ENCODE measurements at places on chromosomes 2 and 18.

GRCh38 chr18:14970027-14970426 is 222.1 kb downstream of the ANKRD30B start:
- no peak for DNase-seq

- no peak for DNase-seq
Measured at GRCh38 chr18:29586210-29586609, 1409.3 kb upstream of the CDH2 start.

DNA sequence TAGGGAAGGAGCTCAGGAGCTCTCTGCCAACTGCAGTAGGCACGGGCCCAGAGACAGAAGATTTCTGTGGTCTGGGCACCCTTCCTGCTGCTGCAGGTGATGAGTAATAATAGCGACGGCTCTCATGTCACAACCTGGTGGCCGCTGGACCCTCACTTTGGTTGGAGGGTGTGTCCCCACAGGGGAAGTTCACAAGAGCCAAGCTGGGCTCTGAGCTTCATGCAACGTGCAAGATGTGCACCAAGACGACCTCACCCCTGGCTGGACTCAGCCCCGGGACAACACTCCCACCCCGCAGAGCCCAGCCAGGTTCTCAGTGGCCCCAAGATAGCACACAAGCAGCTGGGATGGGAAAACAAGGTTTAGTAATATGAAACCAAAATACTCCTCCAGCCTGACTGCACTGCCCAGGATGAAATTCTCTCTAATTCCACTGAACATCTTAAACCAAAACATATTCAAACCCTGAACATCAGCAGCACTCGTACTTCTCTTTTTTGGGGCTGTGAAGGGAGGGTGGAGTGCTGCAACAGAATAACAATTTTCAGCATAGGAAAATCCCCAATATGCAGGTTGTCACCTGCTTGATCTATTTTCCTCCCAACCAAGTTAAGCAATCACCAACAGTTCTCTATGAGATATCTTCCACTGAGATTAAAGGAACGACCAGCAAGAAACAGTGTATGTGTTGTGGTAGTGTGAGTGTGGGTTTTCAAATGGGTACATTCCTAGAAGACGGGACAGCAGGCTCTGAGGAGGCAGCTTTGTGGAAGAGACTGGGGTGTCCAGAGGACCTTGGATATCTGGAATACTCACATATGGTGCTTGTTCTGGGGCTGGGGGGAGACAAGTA is 26.5 kb downstream of the BCL2 start:
- DNase-seq: no peak

DNA sequence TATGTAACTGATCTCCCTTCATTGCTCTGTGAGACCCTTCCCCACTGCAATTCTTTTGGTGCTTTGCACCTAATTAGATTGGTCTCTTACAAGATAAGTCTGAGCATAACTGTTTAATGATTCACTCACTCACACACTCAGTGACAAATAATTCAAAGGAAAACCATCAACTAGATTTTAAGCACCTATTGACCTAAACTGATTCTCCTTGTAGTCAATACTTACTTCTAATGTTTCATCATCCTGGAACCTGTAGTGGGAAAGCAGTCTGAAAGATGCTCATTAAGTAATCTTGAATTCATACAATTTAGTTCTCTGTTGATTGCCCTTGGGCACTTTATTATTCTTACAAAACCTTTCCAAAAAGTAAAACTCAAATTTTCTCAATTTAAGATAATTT is 74.3 kb upstream of the COL5A2 start:
- no peak for DNase-seq

DNA sequence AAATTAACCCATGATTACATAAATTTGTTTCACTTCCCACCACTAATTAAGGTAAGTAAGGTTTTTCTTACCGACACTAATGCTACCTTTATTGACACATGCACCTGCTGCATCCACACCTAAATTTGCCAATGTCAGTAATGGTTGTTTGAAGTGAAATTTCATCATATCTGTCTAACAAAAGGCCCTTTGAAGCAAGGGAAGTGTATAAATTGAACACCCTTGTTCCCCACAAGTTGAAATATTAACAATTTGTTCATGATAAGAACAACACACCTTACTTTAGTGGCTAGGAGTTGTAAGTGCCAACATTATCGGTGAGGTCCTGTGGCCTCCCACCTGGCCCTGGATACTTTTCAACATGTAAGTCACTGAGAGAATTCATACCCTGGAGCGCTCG is 116.3 kb upstream of the CDCA7 start:
- no peak for DNase-seq

GRCh38 chr2:186456941-186457340 is 29.1 kb upstream of the ZC3H15 start:
- no peak for DNase-seq

GRCh38 chr2:204900910-204901309 is 355.6 kb downstream of the PARD3B start:
- no peak for DNase-seq

- DNase-seq: no peak
Measured at GRCh38 chr2:37005118-37005868, 39.0 kb upstream of the STRN start.

- no peak for DNase-seq
Measured at GRCh38 chr2:43387092-43388062, 161.0 kb upstream of the ZFP36L2 start.

GRCh38 chr2:127591221-127591923 is 54.6 kb upstream of the GPR17 start:
- peak; percentile 38 for DNase-seq

- DNase-seq: no peak
Measured at GRCh38 chr2:51085420-51086068, 53.6 kb upstream of the NRXN1 start.

- no peak for DNase-seq
Measured at GRCh38 chr2:111535404-111535803, 348.6 kb downstream of the ANAPC1 start.

DNA sequence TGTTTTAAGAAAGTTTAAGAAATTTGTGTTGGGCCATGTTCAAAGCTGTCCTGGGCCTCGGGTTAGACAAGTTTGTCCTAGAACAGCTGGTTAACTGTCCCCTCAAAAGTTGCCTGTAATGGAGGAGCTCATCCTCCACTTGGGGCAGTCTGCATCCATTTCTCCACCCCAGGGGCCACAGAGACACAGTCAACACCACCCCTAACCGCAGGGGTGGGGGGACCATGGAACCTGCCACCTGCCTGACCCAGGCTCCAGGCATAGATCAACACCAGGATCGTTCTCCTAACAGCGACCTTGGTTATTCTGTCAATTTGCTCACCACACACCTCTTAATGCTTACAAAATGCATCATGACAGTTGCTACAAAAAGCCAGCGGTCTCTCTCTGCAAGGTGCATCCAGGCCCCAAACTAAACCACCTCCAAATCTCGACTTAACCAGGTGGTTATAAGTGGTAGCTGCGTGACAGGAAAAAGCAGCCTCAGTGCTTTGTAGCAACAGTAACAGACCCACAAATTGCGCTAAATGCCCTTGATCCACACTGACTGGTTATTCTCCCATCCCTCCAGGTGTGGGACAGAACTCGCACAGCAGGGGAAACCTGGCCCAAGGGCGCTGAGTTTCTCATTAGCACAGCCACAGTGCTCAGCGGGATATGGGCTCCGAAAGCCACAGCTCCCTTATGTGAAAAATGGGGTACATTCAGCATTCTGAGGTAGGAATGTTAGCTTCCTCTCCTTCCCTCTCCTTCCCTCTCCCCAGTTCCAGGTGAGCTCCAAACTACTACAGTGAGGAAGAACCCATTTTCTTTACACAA is 48.0 kb downstream of the HDLBP start:
- DNase-seq: no peak

DNA sequence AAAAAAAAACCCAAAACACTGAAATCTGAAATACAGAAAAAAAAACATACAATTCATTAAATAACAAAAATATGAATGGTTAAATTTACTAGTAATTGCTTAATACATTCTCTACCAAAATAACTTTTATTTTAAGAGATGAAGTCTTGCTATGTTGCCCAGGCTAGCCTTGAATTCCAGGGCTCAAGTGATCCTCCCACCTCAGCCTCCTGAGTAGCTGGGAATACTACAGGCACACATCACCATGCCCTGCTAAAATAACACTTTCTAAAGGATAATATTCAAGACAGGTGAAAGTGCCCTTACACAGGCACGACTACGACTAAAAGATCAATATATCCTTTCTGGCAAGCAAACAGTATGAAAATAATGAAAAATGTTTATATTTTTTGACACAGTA is 9.5 kb downstream of the USP34 start:
- no peak for DNase-seq

DNA sequence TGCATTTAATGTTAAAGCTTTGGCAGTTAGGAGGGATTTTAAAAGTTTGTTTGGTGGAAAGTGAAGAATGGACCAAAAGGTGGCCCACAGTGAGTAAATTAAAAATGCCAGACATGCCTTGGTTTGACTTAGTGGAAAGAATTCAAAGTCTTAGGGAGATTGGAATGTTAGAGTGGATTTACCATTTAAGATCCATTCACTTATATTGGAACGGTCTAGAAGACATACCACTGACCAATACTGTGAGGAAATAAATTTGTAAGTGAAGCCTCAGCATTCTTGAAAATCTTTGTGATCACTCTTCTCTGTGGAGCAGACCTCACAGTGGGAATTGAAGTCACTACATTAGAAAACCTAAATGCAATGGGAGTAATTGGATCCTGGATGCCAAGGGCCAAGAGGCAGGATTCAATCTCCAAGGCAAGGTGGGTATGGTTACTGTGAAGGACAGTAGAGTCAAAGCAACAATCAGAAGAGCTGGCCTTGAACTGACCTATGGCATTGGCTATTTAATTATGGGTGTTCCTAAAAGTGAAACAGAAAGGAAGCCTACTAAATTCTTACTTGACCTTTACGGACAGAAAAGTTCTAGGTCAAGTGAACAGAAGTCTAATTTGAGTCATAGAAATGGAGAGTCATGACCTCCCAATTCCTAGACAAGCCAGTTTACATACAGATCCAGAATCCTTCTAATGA is 40.2 kb upstream of the VRK2 start:
- DNase-seq: no peak

- DNase-seq: no peak
Measured at GRCh38 chr2:216344206-216344949, 27.9 kb downstream of the MARCHF4 start.

- no peak for DNase-seq
Measured at GRCh38 chr18:35610089-35610488, 28.5 kb downstream of the GALNT1 start.

GRCh38 chr18:33444709-33445108 is 4.2 kb upstream of the CCDC178 start:
- no peak for DNase-seq

- DNase-seq: no peak
Measured at GRCh38 chr2:114550895-114551793, 108.7 kb downstream of the DPP10 start.

DNA sequence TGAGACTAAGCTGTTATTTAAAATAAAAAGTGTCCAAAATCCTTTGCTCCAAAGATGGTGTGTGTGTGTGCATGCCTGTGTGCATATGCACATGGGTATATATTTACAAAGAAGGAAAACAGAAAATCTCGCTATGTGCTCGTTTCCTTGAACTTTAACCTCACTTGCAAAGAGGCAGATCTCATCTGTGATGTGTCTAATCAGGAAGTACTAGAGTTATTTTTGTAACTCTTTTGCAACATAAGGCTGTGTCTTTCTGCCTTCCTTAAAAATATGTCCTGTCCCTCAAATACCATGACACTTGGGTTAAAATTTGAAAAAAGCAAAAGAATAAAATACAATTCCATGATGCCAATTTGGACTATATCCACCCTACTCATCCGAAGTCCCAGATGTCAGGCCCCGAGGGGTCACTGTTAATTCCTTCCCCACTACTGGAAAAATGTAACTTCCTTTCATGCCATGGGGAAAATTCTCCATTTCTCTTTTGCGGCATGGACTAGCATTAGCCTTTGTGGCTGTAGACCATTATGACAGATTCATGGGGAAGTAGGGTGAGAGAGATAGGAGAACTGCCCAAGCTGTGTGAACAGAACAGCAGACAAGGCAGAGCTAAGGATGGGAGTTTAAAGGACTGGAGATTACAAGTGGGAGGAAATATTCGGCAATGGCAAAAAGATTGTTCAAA is 191.3 kb downstream of the MYO1B start:
- no peak for DNase-seq

GRCh38 chr2:159243529-159243928 is 43.0 kb downstream of the WDSUB1 start:
- DNase-seq: no peak

- no peak for DNase-seq
Measured at GRCh38 chr2:13758412-13758811, 874.1 kb upstream of the LRATD1 start.

GRCh38 chr2:163681745-163682144 is 54.1 kb downstream of the FIGN start:
- DNase-seq: no peak

DNA sequence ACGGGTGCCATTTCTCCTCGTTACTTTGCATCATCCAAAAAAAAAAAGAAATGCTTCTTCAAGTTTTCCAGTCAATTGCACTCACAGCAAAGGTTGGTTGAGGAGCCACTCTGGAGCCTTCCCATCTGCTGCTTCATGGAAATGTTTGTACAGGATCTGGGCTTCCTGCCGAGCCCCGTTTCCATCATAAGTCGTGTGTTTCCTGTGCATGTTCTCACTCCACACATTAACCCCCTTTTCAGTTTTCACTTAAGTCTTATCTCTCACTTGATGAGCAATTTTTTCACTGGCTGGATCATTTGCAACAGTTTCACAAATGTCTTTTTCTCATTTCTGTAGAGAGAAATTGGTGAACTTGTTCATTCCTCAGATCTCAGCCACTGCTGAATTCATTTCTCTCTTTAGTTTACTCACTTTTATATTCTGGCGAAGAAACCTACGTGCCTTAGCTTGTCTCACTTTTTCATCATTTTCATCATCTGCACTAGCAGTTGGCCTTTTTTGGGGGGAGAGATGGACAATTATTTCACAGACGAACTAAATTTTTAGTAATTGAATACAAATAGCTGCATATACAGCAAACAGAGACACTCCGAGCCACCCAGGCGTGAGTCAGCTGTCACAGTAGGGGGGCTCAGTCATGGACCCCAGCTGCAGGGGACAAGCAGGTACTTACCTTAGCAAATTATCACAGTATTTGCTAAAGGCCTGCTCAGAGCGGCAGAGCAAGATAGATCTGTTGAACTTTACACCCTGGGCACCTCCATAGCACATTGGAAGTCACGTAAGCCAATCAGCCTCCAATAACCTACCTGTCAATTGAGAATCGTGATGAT is 750.8 kb upstream of the ID2 start:
- no peak for DNase-seq

DNA sequence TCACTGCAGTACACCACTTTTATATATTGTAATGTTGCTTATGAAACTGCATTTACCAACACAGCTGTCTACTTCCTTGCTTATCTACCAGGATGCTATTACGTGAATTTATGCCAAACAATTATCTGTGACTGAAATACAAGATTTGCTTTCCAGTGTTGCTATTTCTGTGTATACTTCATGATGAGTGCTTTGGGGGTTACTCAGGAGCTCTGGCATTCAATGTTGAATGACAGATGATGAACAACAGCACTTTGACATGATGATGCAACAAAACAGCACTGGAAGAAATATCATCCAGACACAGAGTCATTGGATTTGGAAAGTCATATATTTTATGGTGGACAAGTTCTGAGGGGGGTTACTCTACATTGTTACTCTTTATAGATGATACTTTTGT is 125.8 kb downstream of the NETO1 start:
- DNase-seq: no peak

GRCh38 chr2:11829324-11829946 is 83.0 kb downstream of the LPIN1 start:
- DNase-seq: peak; percentile 39
